Osteocyte (in vitro differentiated cells): ENCODE measurements at places on chromosomes 7 and 10. TPM values are rescaled to one million over a fixed set of nuclear protein-coding genes. Genes with fewer than 3 reads are reported as not detected.

DNA sequence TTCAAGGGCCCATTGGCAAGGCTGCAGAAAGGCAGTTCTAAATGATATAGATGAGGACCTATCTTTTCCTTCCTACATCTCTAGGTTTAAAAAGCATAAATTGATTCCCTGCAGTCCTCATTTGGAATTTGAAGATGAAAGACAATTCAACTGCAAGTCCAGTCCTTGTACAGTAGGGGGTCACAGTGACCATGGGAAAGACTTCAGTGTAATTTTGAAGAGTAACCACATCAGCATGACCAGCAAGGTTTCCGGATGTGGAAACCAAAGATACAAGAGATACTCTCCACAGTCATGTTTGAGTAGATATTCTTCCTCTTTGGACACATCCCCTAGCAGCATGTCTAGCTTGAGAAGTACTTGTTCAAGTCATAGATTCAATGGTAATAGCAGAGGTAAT lies 539.3 kb upstream of the TEX47 start:
- H3K4me1 ChIP-seq = no peaks in the 10 kb centered on the region
- no peak overlapping the region for H3K4me3 ChIP-seq
- no peaks in the 10 kb centered on the region for H3K27me3 ChIP-seq
- no peaks in the 10 kb centered on the region for H3K36me3 ChIP-seq
- no peak overlapping the region for H3K27ac ChIP-seq

Gene AFAP1L2
- total RNA-seq = 4.0 and 5.7 TPM in 2 replicates

GRCh38 chr10:13633689-13634088 lies 46.9 kb downstream of the PRPF18 start:
- no peak for DNase-seq
- H3K4me3 ChIP-seq = no peak overlapping the region
- H3K27me3 ChIP-seq = no peaks in the 10 kb centered on the region
- no peak overlapping the region for H3K27ac ChIP-seq

DNA sequence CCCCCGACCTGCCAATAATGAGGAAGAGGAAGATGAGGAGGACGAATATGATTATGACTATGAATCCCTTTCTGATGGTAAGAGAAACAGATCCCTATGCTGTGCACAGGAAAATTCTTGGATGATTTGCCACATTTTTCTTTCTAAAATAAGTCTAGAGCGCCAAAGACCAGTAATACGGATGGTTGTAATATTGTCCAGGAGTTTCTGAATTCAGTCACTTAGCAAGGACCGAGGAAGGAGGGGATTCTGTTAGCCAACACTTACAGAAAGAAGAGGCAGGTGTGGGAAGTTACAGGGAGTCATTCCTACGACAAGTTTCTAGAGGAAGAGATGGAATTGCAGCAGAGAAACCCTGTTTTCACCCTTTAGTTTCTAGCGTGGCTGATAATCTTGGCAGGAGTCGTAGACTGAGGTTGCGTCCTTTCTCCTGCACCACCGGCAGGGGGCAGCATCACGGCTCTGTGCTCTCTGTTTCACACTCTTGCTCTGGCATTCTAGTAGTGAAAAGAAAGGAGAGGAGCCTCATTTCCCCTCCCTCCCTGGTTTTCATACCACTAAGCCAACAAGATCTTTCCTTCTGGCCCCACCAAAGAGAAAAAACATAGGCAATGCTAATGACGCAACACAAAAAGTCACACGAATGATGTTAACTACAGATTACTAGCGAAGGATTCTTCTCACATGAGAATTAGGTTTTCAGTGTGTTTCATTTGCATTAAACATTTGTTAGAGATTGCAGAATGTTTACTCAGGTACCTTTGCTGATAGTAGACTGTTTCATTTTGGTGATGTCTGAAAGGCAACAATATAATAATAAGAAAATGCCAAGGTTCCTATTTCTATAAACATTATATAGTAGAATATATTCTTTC lies 82.7 kb downstream of the NOC3L start:
- peaks cover 12% of the 10 kb centered on the region for H3K36me3 ChIP-seq
- no peak overlapping the region for H3K4me3 ChIP-seq
- DNase-seq = no peak
- H3K4me1 ChIP-seq = peaks cover 41% of the 10 kb centered on the region
- peak overlapping the region; percentile 12 for H3K27ac ChIP-seq
- H3K27me3 ChIP-seq = no peaks in the 10 kb centered on the region

DNA sequence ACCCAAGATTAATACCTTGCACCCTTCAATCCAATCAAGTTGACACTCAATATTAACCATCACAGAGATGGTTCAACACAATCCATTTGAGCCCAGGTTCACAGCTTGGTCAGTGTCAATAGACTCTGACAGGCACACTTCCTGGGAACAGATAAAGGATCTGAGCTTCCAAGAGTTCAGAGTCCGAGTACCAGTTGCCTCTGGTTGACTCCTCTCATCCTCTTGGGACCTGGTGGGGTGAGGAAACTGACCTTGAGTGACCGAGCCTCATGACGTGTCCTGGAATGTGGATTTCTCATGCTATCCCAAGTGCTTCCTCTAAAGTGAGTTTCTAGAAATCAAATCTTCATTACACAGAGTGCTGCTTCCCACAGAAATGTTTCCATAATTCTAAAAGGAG lies 162.0 kb downstream of the CYP26A1 start:
- DNase-seq = no peak
- H3K36me3 ChIP-seq = no peaks in the 10 kb centered on the region
- peaks cover 19% of the 10 kb centered on the region for H3K4me1 ChIP-seq

DNA sequence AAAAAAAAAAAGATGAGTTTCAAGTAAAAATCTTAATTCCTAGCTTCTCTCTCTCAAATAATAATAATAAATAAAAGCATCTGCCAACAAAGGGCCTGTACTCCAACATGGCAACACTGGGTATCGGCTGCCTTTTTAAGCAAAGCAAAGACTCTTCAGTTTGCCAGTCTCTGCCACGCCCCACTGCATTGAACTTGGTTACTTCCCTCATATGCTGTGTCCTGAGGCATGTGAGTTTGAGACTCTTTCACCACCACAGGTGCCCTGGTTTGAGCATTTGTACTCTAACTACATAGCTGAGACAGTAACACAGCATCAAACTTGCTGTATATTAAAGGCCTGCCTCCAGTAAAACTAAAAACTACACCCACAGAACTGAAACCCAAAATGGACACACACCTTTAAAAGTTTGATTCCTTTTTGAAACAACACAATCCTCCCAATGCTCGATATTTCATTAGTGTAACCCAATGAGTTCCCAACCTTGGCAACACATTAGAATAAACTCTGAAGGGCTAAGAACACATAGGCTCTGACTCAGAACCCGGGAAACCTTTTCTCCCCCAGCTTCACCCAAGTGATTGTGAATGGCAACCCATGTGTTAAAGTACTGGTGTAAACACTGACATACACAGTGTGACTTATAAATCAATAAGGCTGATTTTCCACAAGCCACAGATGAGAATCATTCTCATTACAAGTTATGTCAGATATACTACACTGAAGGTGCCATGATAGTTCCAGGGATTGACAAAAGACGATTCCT lies 12.0 kb downstream of the JAZF1 start:
- H3K27me3 ChIP-seq = no peaks in the 10 kb centered on the region
- H3K4me1 ChIP-seq = peaks cover 40% of the 10 kb centered on the region
- no peak for DNase-seq

Gene SLC35G1
- total RNA-seq = 6.2 and 6.3 TPM in 2 replicates

DNA sequence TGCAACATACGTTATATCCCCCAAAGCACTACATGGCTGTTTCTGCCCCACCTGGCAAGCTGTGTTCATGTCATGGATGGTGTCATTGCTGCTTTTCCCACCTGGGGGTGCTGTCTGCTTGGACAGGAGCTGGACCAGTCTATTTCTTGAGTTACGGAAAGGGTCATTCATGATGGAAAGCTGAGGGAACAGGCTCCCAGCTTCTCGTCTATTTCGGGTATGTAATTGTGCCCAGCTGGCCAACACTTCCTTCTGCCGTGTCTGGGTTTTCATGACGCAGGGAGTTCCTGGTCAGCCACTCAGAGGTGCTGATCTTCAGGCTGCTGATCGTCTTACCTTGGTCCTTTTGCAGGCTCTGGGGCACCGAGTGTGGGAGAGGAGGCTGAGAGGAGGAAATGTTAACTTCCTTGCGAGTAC lies 8.6 kb downstream of the BTBD16 start:
- no peaks in the 10 kb centered on the region for H3K36me3 ChIP-seq
- DNase-seq = no peak
- no peaks in the 10 kb centered on the region for H3K27me3 ChIP-seq
- H3K27ac ChIP-seq = no peak overlapping the region
- H3K4me1 ChIP-seq = peaks cover 31% of the 10 kb centered on the region
- no peak overlapping the region for H3K4me3 ChIP-seq

- no peaks in the 10 kb centered on the region for H3K36me3 ChIP-seq
- H3K4me1 ChIP-seq = peaks cover 15% of the 10 kb centered on the region
- H3K27me3 ChIP-seq = no peaks in the 10 kb centered on the region
- H3K27ac ChIP-seq = no peak overlapping the region
- no peak overlapping the region for H3K4me3 ChIP-seq
Measured at GRCh38 chr10:51897560-51897959, 198.2 kb upstream of the CSTF2T start.

DNA sequence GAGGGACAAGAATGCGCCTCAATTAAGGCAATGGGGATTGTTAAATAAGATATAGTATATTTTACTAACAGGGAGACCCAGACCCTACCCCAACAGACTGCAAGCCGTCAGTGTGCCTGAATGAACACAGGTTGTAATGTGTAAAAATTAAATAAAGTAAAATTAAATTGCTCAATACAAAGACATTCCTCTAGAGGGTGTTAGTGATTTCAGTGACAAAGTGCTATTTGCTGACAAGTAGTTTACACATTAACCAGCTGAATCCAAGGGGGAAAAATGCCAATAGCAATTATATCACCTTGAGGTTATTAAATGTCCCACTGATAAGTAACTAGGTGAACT lies 110.5 kb downstream of the EBF3 start:
- no peak overlapping the region for H3K4me3 ChIP-seq
- H3K36me3 ChIP-seq = no peaks in the 10 kb centered on the region
- no peaks in the 10 kb centered on the region for H3K4me1 ChIP-seq
- H3K27ac ChIP-seq = no peak overlapping the region
- no peaks in the 10 kb centered on the region for H3K27me3 ChIP-seq
- no peak for DNase-seq

GRCh38 chr10:43680035-43680434 lies 31.4 kb upstream of the ZNF32 start:
- no peak for DNase-seq
- H3K27ac ChIP-seq = no peak overlapping the region
- H3K27me3 ChIP-seq = peaks cover 14% of the 10 kb centered on the region
- H3K4me1 ChIP-seq = peaks cover 5% of the 10 kb centered on the region

DNA sequence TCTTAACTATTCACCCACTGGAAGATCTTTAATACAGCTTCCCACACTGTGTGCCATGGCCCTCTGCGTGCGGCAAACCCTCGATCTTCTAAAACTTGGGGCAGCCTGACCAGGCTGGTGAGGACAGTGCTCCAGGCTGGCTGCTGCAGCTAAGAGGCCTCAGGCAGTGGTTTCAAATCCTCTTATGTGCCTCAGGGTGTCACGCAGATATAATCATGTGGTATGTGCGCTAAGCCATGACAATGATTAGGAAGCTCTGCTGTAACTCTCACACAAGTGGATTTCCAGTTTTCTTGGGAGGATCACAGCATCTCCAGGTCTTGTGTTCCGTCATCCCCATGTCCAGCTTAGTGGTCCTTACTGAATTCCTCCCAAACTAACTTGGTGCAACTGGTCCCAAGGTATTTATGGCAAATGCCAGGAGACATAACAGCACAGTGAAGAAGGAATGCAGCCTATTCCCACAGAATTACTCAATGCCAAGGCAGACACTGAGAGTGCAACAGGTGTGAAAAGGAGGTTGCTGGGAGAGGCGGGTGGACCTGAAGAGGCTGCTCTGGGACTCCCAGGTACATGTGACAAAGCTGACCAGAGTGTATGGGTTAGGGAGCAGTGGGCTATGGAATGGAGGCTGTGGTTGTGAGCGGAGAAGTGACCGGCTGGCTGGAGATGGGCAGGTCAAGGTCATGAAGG lies 2.3 kb downstream of the HPS1 start:
- H3K27me3 ChIP-seq = peaks cover under 1% of the 10 kb centered on the region
- H3K27ac ChIP-seq = peak overlapping the region; percentile 28
- H3K36me3 ChIP-seq = peaks cover 33% of the 10 kb centered on the region
- DNase-seq = peak; percentile 60

GRCh38 chr7:111093496-111093895 lies 2.6 kb downstream of the LRRN3 start:
- no peak for DNase-seq
- H3K27ac ChIP-seq = no peak overlapping the region
- H3K4me1 ChIP-seq = peaks cover 16% of the 10 kb centered on the region
- peaks cover 6% of the 10 kb centered on the region for H3K27me3 ChIP-seq

DNA sequence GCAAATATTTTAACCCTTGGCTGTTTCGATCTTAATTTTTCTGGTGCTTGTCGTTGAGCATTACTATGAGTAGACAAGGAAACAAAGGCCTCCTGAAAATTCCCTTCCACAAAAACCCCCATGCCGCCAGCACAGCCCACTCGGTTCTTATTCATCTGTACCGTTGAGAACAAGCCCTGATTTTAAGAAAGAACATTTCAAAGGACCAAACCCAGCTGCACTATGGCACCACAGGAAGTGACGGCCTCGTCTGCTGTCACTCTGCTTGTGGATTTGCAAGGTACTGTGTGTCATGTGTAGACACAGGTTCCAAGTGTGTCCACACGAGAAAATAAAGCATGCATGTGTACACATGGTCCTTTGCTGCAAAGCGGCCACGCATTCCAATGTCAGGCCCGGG lies 285.2 kb downstream of the DNAJB6 start:
- H3K4me1 ChIP-seq = no peaks in the 10 kb centered on the region
- no peaks in the 10 kb centered on the region for H3K27me3 ChIP-seq
- H3K27ac ChIP-seq = no peak overlapping the region
- no peak for DNase-seq

DNA sequence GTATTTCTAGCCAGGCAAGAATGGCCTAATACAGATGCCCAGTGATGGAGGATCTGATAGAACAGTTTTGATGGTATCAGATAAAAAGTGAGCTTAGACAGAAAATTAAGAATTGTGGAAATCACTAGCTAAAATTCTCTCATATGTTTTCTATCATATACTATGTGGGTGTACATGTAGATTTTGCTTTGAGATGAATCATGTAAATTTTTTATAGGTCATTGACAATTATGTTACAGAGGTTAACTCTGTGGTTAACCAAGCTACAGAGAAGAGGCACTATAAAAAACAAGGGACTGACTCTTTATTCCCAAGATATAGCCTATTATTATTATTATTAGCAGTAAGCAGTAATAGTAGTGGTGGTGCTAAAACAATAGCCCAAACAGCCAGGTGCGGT lies 156.5 kb downstream of the ITGA8 start:
- no peaks in the 10 kb centered on the region for H3K36me3 ChIP-seq
- H3K4me3 ChIP-seq = no peak overlapping the region
- peak overlapping the region; percentile 41 for H3K27ac ChIP-seq
- peaks cover 52% of the 10 kb centered on the region for H3K4me1 ChIP-seq
